ENCODE measurements at places on chromosomes 6 and 20.

DNA sequence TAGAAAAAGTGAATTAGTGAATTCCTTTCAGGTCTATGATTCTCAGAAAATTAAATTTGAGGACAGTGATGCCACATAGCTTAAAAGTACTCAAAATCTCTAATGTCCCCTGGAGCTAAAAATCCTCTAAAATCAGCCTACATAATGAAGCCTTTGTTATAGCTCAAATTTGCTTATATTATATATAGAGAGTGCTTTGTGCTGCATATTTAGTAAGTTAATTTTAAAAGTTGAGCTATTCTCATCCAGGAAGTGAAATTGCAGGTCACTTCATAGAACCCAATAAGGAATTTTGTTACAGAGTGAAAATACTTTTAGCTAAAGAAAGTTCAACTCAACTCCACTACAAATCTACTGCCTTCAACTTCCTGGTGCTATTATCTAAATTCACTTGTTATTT lies 507.5 kb upstream of the MAP3K7 start:
- no peak for DNase-seq

GRCh38 chr6:48782225-48782624 lies 671.2 kb upstream of the PTCHD4 start:
- no peak for DNase-seq

GRCh38 chr6:51655517-51655916 lies 431.9 kb downstream of the PKHD1 start:
- no peak for DNase-seq

GRCh38 chr6:82554666-82555065 lies 191.0 kb downstream of the TPBG start:
- no peak for DNase-seq

DNA sequence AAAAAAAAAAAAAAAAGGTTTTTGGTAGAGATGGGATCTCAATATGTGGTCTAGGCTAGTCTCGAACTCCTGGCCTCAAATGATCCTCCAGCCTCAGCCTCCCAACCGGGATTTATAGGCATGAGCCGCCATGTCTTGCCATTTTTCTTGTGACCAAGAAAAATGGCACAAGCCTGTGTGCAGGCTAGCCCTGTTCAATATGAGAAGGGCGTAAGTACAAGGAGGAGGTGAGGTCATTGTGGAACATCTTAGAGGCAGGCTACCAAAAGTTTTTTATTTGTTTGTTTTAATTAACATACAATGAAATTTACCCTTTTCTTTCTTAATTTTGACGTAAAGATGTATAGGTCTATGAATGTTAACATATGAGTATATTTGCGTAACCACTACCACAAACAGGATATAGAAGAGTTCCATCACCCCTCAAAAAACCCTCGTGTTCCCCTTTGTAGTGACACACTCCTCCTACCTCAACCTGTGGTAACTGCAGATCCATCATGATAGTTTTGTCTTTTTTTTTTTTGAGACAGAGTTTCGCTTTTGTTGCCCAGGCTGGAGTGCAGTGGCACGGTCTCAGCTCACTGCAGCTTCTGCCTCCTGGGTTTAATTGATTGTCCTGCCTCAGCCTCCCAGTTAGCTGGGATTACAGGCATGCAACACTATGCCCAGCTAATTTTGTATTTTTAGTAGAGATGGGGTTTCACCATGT lies 28.3 kb upstream of the KIF3B start:
- no peak for DNase-seq

GRCh38 chr20:63175038-63175895 lies 40.7 kb downstream of the YTHDF1 start:
- no peak for DNase-seq

- DNase-seq, result no peak
These were observed 31.9 kb upstream of the TCP11 start for GRCh38 chr6:35173044-35173426.

- DNase-seq, result no peak
These were observed 13.2 kb downstream of the DNAJC5 start for GRCh38 chr20:63908008-63908682.

- DNase-seq, result no peak
These were observed 17.1 kb downstream of the FOXF2 start for GRCh38 chr6:1406306-1407072.

GRCh38 chr6:151624071-151624470 lies 130.3 kb downstream of the CCDC170 start:
- no peak for DNase-seq

DNA sequence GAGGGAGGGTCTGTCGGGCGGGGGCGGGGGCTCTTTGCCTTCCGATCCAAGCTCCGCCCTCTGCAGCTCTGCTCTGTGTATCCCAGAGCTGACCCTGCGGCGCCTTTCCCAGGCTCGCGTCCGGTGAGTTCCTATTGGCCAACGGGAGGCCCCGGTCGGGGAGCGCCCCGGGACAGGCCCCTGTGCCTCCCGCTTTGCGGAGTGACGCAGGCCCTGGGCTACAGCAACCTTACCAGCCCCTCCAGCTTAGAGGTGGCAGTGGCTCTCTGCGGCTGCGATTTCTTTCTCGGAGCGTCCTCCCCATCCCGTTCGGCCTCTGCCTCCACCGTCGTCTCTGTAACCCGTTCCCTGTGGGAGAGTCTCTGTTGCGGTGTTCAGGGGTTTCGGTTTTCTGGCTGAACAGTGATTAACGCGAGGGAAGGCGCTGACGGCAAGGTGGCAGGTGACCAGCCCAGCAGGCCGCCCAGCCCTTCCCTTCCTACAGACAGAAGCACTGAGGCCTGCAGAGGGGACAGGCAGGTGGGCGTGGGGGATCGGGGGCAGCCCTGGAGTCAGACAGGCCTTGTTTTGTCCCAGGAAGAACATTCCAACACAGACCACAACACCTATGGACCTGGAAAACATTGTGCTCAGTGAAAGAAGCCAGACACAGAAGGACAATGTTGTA lies 18.1 kb upstream of the CEBPB start:
- DNase-seq, result no peak

DNA sequence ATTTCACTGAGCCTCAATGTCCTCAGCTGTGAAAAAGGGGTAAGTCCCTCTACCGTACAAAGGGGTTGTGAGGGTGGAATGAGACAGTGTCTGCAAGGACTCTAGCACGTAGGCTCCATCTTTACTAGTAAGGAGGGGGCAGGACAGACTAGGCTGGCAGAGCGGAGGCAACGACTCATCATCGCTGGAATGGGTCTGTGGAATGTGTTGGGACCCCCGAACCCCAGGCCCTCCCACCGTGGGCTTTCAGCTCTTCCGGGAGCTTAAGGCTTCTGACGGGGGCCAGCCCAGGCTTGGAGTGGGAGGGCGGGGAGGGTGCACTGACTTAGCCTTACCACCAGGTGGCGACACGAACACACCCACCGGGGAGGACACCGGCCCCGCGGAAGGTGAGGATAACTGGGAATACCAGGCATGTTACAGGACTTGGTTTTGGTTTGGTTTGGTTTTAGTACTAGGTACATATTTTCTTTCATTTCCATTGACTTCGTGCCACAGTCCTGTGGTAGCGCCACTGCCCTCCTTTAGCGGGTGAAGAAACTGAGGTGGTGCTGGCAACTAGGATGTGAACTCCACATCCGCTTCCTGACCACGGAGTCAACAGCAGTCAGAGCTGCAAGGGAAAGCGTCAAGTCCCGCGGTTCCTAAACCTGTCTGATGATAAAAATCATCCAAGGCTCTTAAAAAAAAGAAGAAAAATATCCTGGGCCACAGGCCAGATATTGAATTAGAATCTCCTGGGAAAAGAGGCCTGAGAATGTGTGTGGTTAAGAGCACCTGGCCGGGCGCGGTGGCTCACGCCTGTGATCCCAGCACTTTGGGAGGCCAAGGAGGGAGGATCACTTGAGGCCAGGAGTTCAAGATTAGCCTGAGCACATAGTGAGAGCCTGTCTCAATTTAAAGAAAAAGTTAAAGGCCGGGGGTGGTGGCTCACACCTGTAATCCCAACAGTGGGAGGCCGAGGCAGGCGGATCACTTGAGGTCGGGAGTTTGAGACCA lies 10.3 kb upstream of the TULP1 start:
- peak; percentile 62 for DNase-seq

GRCh38 chr6:126753606-126754005 lies 364.9 kb upstream of the RSPO3 start:
- no peak for DNase-seq

GRCh38 chr6:168596344-168596743 lies 155.4 kb downstream of the SMOC2 start:
- no peak for DNase-seq

DNA sequence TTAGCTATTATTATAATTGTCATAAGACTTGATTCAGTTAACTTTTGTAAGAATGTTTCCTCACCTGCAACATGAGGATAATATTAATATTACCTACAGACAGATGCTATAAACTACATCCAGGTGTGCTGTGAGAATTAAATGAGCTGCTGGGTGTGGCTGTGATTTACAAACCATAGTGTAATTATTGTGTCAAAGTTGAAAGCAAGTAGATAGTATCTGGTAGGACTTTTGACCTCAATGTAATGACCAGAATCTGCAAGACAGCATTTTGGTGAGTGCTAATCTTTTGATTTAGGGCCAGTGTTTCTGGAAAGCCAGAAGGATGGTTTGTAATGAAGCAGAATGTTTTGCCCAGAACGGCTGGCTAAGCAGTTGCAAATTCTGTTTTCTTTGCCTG lies 162.5 kb downstream of the TRMT11 start:
- DNase-seq, result no peak

DNA sequence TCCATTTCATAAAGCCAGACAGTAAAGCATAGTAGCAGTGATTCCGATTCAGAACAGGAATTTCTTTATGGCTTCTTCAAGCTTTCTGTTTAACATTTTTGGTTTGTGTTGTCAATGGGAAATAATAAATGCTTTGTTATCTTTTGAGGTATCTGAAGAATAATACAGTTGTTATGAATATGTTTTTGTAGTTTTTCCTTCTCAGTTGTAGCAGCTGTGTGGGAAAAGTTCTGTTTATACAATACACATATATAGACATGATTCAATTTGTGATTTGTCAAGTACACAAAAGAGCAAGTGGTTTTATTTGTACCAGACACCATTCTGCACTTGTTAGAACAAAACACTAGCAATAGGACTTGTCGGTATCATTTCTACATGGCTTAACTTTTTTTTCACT lies 96.6 kb downstream of the CDYL start:
- no peak for DNase-seq

DNA sequence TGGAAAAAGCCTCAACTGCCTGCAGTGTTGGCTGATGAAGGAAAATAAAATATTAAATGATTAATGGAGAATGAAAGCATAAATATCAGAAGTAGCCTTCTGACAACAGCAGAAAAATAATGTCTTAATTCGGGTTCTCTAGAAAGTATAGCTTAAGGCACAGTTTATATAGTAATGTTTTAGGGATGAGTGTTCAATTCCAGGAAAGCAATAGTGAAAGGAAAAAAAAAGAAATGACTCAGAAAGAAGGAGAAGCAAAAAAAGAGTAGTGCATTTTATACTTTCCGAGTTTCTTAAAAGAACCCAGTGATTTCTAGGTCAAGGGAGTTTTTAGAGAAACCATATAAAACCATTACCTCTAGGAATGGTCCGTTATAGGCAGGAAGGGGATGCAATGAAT lies 137.3 kb downstream of the HTR1B start:
- DNase-seq, result no peak

- no peak for DNase-seq
These were observed 38.7 kb upstream of the PDE10A start for GRCh38 chr6:165701564-165702354.

DNA sequence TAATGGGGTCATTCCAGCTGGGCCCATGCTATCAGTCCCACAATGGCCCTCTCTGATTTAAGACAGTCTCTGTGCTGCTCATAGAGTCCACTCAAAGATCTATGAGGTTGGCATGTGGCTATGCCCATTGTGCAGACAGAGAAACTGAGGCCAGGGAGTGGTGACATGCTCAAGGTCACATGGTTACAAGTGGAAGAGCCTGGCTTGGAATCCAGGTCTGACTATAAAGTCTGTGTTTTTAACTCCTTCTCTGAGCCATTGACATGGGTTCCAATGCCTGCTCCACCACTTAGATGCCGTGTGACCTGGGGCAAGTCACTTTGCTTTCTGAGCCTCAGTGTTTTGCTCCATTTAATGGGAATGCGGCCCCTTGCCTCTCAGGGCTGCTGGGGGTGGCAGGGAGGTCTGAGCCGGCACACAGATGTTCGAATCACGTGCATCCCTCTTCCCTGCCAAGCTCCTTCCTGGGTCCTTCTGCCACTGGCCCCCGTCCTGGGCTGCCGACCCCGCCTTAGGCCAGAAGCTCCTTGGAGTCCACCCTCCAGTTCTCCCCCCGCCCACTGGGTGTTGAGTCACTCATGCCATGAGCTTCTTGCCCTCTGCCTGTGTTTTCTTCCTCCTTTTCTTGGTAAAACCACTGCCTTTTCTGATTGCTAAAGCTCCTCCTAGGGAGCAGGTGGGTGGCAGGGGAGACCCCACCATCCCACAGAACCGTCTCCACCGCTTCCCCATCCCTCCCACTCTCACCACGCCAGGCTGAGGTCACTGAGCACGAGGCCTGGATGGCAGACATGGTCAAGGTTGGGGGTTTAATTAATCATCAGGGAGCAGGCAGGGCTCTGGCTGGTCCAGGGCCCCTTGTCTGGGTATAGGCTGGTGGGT lies 35.7 kb downstream of the CEBPB start:
- no peak for DNase-seq

All from activated naive CD4-positive, alpha-beta T cell (primary cell).